ENCODE measurements at places on chromosomes 7 and 10.

DNA sequence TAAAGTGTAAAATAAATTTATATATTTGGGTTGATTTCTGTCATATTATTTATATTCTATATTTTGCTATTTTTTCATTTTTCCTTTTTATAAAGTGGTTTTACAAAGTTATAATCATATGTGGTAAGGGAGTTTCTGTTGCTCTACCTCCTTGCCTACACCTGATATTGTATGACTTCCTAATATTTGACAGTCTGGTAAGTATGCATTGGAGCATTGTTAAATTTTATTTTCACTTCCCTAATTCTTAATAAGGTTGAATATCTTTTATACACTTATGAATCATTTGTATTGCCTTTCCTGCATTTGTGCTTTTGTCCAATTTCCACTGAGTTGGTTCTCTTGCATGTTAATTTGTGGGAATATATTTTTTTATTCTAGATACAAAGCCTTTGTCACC, 492.4 kb downstream of the GRID1 start:
- DNase-seq = no peak

- DNase-seq = no peak
These were observed 3.6 kb downstream of the SEMA3D start for GRCh38 chr7:85183296-85183695.

- no peak for DNase-seq
These were observed 21.4 kb downstream of the ZKSCAN5 start for GRCh38 chr7:99525713-99526440.

- DNase-seq = no peak
These were observed 819.1 kb downstream of the GRID1 start for GRCh38 chr10:85547460-85548023.

DNA sequence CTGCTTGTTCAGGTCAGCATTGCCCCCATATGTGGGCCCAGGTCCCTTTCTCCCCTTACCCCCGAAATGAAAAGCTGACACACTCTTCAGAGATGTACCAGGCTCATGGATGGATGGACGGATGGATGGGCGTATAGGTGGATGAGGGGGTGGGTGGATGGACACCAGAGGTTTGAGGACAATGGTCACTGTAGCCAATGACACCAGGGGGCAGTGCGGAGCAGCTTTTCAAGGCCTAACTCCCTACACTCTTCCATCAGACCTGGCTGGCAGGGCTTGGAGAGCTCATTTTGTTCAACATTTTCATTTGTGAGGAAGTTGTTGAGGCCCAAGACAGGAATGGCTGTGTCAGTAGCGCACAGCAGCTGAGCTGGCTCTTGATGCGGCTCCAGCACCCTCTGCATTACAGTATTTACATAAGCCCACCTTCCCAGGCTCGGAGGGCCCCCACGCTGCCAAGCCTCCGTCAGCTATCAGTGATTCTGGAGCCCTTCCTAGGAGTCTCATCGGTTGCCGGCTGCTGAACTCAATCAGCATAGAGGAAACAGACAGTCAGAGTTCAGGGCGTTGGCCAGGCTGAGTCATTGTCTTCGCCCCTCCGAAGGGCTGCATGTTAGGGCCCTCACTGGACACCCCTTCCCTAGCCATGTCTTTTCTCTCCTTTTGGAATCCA, 11.6 kb upstream of the FFAR4 start:
- no peak for DNase-seq

DNA sequence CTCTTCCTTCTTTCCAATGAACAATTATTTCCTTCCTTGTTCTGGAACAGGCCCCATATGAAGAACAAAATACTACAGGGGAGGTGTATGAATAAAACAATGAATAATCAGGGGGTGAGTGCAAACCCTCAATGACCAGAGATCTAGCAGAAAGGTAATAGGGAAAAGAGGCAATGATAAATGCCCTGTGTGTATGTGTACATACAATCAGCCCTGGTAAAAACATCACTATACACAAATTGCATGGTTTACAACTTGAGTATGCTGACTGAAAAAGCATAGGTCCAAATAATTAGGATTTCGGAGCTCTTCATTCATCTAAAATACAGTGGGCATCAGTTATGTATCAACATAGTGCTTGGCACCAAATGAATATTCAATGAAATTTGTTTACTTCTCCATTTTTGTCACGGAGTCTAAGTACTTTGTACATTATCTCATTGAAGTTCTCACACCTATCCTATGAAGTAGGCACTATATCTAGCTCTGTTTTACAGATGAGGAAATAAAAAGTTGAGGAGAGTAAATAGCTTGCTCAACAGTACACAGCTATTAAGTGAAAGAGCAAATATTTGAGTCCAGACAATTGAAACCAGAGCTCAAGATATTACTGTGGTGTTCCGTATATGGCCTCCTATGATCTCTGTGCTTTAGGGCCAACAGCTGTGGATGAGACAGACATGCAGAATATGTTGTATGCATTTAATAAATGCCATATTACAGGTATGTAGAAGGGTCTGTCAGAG, 1065.4 kb downstream of the SORCS3 start:
- no peak for DNase-seq

GRCh38 chr7:74115326-74115725, 31.7 kb downstream of the LIMK1 start:
- DNase-seq = no peak

DNA sequence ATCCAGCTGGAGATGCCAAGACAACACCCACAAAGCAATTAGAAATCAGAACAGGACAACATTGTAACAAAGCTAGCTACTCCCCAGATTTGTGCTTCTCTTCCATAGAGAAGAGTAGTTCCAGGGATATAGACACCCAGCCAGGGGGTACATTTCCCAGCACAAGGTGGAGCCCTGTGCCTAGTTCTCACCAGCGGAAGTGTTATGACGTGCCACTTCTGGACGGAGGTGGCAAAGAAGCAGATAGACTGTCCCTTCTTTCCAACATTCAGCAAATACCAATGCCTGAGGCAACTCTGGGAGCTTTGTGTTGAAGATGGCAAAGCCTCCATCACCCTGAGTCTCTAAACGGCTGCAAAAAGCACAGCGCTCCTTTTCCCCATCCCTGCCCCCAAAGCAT, 23.4 kb upstream of the GSAP start:
- no peak for DNase-seq

GRCh38 chr7:123571684-123572083, 14.1 kb upstream of the NDUFA5 start:
- DNase-seq = no peak

- DNase-seq = no peak
These were observed 20.2 kb downstream of the RTKN2 start for GRCh38 chr10:62248465-62248864.

GRCh38 chr7:105408791-105409410, 20.2 kb upstream of the SRPK2 start:
- DNase-seq = no peak

GRCh38 chr7:155208681-155209477, 88.8 kb upstream of the INSIG1 start:
- DNase-seq = no peak

DNA sequence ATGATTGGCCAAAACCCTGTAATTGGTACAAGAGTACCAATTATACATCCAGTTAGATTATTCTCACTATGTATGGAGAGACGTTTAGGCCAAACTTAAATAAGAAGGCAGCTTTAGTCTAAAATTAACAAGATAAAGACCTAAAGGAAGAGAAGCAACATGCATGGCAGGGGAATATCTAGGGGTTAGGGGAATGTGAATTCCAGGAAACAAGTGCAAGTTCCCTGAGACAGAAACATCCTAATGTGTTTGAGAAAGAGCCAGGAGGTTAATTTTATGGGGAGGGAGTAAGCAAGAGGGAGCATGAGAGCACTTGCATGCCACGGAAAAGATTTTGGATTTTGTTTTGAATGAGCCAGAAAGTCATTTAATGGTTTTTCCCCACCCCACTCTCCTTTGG, 39.6 kb upstream of the CCDC6 start:
- DNase-seq = no peak

DNA sequence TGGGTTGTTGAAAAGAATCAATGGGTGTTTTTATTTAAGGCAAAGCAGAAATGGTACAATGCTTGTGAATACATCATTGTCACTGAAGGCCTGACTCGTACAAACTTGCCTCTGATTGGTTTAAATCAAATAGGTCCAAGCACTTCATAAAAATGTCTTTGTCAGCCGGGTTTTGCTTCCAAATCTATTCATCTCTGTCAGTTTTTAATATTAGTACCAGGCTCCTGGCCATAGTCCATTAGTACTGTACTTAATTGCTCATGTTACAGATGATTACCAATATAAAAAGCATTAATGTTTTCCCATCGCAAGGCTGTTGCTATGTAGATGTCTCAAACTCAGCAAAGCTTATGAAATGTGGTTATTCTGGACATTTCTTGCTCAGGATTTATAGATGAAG, 171.9 kb downstream of the ARID5B start:
- no peak for DNase-seq

DNA sequence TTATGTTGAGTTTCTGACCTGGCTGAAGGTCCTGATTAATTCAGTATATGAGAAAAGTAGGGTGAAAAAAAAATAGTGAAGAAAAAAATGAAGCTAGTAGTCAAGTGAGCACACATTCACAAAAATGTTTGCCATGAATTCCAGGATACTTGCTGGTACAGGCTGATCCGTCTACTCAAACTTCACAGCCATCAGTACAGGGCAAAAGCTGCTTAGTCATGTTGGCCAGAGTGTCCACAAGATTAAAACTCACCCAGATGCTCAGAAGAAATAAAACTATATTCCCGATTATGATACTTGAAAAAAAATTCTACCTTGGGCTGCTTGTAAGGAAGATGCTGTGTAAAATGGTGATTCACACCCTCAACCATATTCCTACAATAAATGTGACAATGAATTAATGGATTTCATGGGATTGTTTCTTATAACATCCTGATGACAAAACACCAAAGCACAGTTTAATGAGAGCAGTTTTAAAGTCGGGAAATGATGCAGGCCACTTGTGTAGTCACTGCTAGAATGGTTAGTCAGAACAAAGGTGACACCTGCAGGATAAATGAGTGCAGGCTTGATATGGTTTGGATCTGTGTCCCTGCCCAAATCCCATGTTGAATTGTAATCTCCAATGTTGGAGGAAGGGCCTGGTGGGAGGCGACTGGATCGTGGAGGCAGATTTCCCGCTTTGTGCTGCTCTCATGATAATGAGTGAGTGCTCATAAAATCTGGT, 49.2 kb upstream of the ANKRD1 start:
- DNase-seq = no peak

GRCh38 chr7:43572516-43573049, 10.3 kb upstream of the STK17A start:
- no peak for DNase-seq

GRCh38 chr7:3916146-3916545, 615.1 kb downstream of the SDK1 start:
- no peak for DNase-seq

- peak; percentile 49 for DNase-seq
These were observed 586 bp upstream of the AOC1 start for GRCh38 chr7:150851492-150852370.

GRCh38 chr7:84637568-84638338, 443.2 kb upstream of the SEMA3A start:
- no peak for DNase-seq
